ENCODE measurements at places on chromosomes 11 and 22.

DNA sequence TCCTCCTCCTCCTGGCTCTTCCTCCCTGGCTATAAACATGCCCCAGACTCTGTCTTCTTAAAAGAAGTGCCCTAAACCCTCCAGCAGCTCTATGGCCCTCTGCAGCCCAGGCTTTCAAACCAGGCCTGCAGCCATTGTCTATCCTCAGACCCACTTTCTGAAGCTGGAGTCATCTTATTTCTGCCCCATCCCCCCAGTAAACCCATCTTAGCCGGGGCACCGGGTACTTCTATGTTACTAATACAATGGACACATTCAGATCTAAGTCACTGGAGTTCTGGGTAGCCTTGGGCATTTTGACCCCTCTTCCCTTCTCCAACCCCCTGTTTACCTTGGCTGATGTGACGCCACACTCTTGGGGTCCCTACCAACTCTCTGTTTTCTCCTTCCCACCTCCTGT, 29.7 kb upstream of the CACNG2 start:
- no peak for DNase-seq

GRCh38 chr22:20725987-20726558, 47.8 kb upstream of the SERPIND1 start:
- no peak for DNase-seq

- no peak for DNase-seq
Observed at GRCh38 chr11:61635787-61636186, 44.4 kb upstream of the DAGLA start.

DNA sequence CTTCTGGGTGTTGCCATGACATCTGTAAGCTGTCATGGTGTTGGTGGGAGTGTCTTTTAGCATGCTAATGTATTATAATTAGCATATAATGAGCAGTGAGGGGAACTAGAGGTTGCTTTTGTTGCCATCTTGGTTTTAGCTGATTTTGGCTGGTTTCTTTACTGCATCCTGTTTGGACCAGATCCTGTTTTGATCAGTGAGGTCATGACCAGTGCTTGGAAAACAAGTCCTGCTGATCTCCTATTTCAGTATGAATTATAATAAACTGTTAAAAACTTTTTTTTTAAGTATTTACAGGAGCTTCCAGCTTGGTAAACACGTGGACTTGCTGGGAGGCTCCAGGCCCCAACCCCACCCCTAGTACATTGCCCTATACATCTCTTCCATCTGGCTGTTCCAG, 30.5 kb upstream of the P4HA3 start:
- DNase-seq, result no peak

DNA sequence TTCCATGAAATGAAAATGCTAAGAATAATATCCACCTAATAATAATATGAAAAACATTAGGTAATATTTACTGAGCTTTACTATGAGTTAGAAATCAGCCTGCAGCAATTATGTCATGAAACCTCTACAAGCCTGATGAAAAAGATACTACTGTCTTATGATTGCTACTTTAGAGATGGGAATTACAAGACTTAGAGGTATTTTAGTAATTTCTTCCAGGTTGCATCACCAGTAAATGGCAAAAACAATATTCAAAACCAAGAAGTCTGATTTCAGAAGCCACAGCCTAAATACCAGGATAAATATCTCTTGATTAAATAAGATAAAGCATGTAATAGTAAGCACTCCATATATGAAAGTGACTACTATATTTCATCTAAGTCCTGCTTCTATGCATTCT, 13.8 kb downstream of the OR5B21 start:
- DNase-seq, result no peak

- no peak for DNase-seq
Observed at GRCh38 chr11:37468344-37468743, 870.3 kb upstream of the RAG2 start.

DNA sequence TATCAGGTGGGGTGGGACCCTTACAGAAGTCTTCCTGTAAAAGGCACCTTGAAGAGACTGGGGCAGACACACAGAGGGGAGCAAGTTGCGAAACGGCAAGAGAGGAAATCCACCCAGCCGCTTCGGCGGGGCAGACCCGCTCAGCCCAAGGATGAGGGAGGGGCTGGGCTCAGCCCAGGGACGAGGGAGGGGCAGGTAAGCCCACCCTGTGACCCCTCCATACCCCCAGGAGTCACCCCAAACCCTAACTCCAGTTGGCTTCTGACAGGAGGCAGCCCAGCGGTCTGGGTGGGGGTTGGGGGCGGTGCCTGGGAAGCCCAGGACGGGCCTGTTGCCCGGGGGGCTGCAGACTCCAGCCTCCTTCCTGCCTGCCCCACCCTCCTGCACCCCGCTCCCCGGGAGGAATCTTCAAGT, 965 bp downstream of the OSBPL5 start:
- no peak for DNase-seq

GRCh38 chr11:2792381-2793250, 92.8 kb upstream of the KCNQ1OT1 start:
- no peak for DNase-seq

GRCh38 chr22:35306350-35306967, 6.8 kb downstream of the TOM1 start:
- DNase-seq, result no peak

DNA sequence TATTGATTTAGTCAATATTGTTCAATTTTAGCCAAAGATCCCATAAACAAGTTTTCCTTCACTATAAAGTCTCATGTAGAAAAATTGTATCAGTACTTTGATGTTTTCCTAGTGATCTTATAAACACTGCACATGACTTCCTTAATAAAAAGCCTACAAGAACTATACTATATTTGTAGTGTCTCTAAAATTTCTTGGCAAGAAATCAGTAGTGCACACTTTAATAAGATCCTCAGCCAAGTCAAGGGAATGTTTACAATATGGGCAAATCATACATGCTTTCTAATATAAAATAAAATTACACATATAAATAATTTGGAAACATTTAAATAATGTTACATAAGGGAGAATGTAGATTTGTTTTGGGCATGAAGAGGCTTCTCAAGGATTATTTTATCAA, 203.0 kb upstream of the CCDC179 start:
- DNase-seq, result no peak

GRCh38 chr11:7974668-7975067, 9.4 kb upstream of the NLRP10 start:
- DNase-seq, result no peak

- DNase-seq, result no peak
Observed at GRCh38 chr11:44622721-44623258, 57.3 kb downstream of the CD82 start.

DNA sequence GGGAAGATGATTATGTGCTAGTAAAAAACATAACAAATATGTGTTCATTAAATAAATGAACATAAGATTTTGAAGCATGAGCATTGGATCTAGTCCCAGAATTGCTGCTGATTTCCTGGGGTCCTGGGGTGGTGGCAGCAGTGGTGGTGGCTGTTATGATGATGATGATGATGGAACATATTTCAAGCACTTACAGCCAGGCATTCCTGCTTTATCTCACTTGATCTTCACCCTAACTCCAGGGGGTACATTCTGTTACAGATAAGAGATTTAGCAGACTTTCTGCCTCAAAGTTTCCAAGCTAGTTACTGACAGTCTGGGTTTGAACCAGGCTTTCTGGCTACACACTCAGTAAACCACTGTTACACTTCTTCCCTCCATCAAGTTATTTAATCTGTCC, 5.2 kb downstream of the TRAPPC4 start:
- DNase-seq, result no peak

GRCh38 chr11:75277211-75277805, 36.7 kb downstream of the TPBGL start:
- DNase-seq, result no peak

DNA sequence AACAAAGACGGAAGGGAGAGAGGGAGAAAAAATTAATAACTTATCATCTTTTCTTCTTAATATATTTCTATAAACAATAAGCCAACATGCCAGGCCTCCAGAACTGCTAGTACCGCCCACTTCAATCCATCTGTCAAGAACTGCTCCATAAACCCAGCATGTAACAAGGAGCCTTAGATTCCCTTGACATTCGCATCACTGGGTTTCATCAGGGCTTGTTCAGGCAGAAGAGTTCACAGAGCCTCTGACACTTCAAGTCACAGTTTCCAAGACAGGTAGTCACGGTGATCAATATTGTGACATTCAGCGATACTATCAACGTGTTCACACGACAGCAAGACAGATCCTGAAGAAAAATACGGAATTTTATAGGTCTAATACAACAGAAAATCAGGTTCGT, 61.7 kb downstream of the LARGE2 start:
- DNase-seq, result no peak

DNA sequence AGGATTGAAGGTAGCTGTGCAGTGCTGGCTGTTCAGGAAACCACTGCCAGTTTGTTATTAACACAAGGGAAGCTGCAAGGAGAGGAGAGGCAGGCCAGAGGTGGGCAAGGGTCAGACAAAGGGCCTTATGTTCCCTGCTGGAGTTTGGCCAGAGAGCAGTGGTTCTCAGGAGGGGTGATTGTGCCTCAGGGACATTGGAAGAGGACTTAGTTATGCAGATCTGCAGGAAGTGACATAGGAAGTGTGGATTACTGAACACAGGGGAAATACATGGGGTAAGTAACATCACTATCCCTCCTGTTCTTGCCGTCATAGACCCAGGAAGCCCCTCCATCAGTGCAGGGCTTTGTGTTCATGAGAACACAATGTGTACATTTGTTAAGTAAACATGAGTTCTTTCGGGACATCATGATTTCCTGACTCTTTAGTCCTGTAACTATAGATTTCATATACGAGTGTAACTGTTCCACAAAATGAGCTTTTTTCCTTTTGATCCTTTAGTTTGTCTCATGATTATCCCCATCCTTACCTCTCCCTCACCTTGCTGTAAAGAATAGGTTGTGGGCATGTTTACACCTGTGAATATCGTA, 5.9 kb downstream of the SRRD start:
- DNase-seq, result no peak

DNA sequence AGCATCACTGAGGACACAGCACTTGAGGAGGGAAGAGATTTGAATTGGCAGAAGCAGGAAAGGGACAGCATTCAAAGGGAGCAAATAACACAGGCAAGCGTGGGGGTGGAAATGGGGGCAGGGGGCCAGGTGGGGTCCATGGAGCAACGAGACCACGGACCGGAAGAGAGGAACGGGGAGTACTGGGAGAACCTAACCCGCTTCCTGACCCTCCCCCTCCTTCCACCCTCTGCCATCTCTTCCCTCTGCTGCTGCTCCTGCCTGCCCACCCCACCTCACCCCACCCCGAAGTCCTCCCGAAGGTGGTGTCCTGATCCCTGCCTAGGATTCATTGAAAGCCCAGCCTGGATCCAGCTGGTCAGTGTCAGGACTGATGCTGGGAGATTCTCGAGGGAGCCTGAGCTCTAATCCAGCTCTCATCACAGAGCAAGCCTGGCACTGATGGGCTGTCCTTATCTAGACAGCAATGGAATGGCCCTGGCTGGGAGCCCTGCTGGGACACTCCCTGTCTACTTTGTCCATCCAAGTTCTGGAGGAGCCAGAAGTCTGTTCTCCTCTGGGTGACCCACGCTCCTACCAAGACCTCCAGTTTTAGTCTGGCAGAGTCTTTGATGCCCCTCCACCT, 105.0 kb downstream of the TRIM29 start:
- no peak for DNase-seq

GRCh38 chr11:130190371-130190881, 30.8 kb downstream of the ST14 start:
- no peak for DNase-seq

DNA sequence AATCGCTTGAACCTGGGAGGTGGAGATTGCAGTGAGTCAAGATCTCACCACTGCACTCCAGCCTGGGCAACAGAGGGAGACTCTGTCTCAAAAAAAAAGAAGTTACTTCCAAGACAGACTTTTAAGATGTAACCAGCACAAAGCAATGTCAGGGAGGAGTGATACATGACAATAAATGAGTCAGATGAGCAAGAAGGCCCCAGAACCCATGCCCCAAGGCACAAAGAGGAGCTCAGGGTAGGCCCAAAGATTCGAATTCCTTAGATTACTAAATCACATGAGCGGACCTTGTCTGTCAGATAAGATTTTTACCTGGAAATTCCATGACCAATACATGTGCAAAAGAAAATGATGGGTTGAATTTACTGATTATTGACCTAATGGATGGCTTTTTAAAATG, 10.5 kb upstream of the JHY start:
- DNase-seq, result no peak

DNA sequence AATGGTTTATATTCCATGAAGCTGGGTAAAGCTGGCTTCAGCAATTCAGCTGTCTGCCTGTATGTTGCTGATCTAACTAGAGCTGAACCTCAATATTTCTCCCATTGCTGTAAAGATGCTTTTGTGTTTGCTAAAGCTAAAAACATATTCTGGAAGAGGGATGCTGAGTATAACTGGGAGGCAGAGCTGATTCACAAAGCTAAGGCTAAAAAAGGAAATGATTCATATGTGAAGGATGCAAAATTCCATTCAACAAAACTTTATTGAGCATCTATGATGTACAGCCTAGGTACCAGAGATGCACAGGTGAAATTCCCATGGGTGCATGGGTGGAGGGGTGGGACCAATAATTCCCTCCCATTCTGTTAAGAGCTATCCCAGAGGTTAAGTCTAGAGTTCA, 193.9 kb downstream of the KIF18A start:
- no peak for DNase-seq

DNA sequence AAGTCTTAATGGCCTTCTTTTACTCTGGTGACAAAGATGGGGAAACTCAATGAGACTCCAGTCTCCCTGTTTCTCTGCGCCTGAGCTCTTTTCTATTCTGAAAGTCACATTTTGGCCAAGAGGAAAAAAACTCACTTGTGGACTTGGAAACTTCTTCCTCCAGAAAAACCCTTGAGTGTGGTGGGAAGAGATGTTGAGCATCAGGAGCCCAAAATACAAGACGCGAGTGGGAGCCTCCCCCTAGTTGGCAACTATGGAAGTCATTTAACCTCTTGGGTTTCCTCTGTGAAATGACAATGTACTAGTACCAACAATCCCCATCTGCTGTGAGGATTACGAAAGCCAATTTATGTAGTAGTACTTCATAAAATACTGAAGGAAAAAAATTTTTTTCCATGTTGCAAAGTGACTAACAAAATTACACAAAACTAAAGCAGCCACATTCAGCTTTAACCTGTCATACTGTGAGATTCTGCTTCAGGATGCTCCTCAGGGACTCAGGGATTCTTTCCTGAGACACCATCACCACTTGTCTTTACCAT, 524 bp upstream of the SLC25A17 start:
- DNase-seq, result no peak

GRCh38 chr22:24133187-24133965, 47.9 kb upstream of the SUSD2 start:
- DNase-seq, result no peak

- DNase-seq, result no peak
Observed at GRCh38 chr11:122779047-122779629, 59.2 kb upstream of the CRTAM start.

- DNase-seq, result no peak
Observed at GRCh38 chr11:128709402-128709801, 15.5 kb downstream of the FLI1 start.

DNA sequence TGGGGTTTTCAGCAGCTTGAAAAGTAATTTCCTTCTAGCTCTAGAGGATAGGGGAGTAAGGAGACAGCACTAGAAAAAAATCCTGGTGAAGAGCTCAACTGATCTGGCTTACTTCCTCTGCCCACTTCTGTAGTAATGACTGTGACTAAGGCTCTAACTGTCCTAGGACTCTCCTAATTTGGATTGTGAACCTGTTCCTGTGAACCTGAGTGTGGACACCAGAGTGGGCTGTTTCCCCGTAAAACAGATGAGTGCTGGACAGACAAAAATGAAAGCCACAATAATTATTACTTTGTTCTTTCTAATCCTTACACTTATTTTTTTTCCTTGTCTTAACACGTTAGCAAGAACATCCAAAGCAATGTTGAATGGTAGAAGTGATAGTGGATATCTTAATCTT, 154.1 kb downstream of the AASDHPPT start:
- peak; percentile 17 for DNase-seq

Data from HS-27A (cell line).